ENCODE measurements at places on chromosomes 12 and 14.
A peak's percentile ranks its signal among the peaks of the same experiment; 100 is the strongest.

GRCh38 chr14:50800032-50800431 is 30.9 kb downstream of the NIN start:
- no peaks in the 10 kb centered on the region for H3K27me3 ChIP-seq
- H3K4me1 ChIP-seq: peaks cover 14% of the 10 kb centered on the region
- no peak overlapping the region for H3K4me3 ChIP-seq
- no peak for DNase-seq
- no peaks in the 10 kb centered on the region for H3K36me3 ChIP-seq

DNA sequence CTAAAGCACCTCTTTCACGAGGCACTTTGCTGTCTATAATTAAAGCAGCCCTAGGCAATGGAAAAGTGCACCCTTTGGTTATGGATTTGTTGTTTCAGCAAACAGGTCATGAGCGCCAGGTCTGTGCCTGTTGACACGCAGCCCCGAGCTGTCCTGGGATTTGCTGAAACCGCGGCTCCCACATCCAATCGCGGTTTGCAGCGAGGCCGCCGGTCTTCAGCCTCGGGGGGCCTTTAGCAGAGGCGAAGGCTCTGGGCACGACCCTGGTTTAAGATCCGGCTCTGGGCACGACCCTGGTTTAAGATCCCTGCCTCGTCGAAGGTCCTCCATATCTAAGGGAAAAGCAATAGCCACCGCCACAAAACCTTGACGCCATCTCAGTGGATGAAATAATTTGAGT is 79.2 kb downstream of the GLT1D1 start:
- no peaks in the 10 kb centered on the region for H3K4me1 ChIP-seq
- H3K27ac ChIP-seq: no peak overlapping the region
- H3K36me3 ChIP-seq: no peaks in the 10 kb centered on the region
- no peak for DNase-seq

DNA sequence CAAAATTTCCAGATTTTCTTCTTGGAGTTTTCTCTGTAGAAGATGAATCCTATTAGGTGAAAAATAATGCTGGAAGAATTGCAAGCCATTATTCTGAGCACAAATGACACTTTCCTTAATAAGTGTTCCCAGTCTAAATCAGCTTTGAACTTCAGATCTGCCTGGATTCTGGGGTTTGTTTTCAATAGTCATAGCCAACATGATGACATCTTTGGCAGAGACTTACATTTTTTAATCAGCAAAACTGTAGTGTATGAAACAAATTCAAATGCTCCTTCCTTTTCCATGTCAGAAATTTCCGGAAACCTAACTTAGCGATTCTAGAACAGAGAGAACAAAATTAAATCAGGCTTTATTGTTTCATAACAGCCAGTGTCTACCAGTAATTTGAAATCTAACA is 88.5 kb downstream of the TSPAN8 start:
- no peaks in the 10 kb centered on the region for H3K27me3 ChIP-seq
- no peak overlapping the region for H3K4me3 ChIP-seq
- no peaks in the 10 kb centered on the region for H3K36me3 ChIP-seq

DNA sequence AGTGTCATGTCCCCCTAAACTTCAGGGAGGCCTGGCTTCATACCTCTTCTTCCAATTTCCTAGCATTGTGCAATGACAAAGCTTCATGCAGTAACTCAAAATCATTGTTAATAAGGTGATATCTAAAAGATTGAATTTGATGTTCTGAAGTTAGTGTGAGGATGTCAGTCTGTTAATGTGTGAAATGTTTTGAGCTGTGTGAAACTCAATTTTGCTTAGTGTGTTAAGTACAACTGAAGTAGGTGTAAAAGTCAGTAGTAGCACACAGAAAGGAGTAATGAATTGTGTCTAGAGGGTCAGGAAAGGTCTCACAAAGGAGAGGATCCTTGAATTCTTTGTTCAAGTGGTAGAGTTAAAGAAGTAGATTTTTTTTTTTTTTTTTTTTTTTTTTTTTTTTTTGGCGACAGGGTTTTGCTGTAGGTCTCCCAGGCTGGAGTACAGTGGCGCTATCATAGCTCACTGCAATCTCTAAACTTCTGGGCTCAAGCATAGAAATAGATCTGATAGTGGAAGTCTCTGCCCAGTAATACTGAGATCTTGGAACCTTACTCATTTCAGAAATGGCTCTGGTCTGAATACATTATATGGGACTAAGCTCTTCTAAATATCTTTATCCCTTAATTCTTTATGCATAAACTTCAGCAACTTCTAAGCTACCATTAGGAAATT is 63.9 kb downstream of the FUT8 start:
- H3K27ac ChIP-seq: no peak overlapping the region
- H3K4me1 ChIP-seq: no peaks in the 10 kb centered on the region
- H3K27me3 ChIP-seq: no peaks in the 10 kb centered on the region
- DNase-seq: no peak
- no peaks in the 10 kb centered on the region for H3K36me3 ChIP-seq

DNA sequence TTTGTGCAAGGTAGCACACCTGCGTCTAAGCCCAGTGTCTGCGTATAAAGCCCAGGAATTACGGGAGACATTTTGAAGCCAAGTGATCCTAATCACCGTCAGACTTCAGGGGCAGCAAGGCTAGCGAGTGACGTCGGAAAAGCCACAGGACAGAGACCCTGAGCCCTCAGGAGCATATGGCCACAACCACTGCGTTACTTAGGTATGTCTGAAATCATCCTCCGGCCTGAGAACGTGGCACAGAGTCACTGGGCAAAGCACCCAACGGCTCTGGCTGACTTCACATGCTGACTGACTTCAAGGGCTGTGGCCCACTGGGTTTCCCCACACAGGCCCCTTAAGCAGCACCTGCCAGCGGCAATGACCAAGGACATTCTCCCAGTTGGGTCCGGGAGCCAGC is 71.5 kb downstream of the RIMBP2 start:
- no peak for DNase-seq
- H3K36me3 ChIP-seq: no peaks in the 10 kb centered on the region
- no peaks in the 10 kb centered on the region for H3K4me1 ChIP-seq
- H3K27ac ChIP-seq: no peak overlapping the region
- H3K4me3 ChIP-seq: no peak overlapping the region

- no peaks in the 10 kb centered on the region for H3K27me3 ChIP-seq
- H3K4me3 ChIP-seq: no peak overlapping the region
- no peaks in the 10 kb centered on the region for H3K4me1 ChIP-seq
- DNase-seq: no peak
These were observed 149.5 kb downstream of the SLC6A15 start for GRCh38 chr12:84763107-84763506.

DNA sequence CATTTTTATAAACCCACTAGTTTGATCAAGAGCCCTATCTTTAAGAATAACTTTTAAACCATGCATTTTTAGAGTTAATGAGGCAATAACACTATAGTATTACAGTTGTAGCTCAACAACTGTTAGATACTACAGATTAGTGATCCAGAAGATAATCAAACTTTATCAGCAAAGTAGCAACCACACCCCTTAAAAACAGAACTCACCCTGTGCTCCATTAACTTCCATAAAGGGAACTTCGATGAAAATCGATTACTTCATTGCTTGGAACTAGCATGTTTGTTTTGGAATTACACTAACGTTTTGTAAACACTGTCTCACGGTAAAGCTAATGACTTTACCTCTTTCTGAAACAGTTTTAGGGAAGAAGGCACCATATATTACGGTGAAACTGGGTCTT is 1.4 kb downstream of the SGPP1 start:
- H3K27me3 ChIP-seq: no peaks in the 10 kb centered on the region
- H3K36me3 ChIP-seq: no peaks in the 10 kb centered on the region
- peaks cover 4% of the 10 kb centered on the region for H3K4me1 ChIP-seq
- H3K27ac ChIP-seq: peak overlapping the region; percentile 86
- no peak for DNase-seq
- H3K4me3 ChIP-seq: peak overlapping the region; percentile 87

DNA sequence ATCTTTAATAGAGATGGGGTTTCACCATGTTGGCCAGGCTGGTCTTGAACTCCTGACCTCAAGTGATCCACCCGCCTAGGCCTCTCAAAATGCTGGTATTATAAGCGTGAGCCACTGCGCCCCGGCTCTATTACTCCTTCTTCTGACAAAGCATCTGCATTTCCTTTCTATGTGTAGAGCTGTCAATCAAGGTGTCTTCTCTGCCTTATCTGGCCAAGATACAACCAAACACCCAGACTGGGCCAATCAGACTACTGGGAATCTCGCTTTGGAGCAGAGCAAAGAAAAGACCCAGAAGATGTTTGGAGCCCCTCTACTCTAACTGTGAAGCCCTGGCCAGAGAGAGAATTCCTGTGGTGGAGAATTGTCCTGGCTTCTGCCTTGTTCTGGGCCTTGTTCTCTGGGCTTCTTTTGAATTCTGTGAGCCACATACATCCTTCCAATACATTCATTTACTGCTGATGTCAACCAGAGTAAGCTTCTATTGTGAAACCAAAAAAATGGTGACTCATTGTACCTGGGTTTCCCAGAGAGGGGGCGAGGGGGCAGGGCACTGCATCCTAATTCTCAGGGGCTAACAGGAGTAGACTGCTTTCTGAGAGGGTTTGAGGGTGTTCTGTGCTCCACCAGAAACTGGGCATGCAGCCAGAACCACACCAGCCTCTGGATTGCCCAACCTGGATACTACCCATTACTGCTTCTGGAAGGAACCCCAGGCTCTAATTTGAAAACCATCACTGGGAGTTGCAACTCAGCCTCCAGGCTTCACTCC is 18.8 kb upstream of the FLVCR2 start:
- no peaks in the 10 kb centered on the region for H3K36me3 ChIP-seq
- peaks cover 2% of the 10 kb centered on the region for H3K4me1 ChIP-seq
- DNase-seq: no peak
- H3K27me3 ChIP-seq: no peaks in the 10 kb centered on the region

DNA sequence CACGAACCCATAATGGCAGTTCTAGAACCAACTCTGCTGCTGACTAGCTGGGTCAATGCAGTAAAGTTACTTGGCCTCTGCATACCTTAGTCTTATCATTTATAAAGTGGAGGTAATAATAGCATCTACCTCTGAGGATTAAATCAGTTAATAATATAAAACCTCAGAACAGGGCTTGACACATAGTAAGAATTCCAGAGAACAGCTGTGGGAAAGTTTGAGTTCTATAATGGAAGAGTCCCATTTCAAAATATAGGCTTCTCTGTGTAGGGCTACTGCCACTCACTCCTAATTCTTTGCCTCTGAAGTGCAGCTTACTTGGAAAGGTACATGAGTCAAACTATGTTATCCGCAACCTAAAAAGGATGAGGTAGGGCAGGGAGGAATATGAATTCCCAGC is 269.2 kb upstream of the PRKD1 start:
- no peak for DNase-seq
- no peaks in the 10 kb centered on the region for H3K4me1 ChIP-seq
- H3K27ac ChIP-seq: no peak overlapping the region

GRCh38 chr12:130677957-130678558 is 38.0 kb downstream of the RIMBP2 start:
- no peaks in the 10 kb centered on the region for H3K27me3 ChIP-seq
- H3K36me3 ChIP-seq: no peaks in the 10 kb centered on the region
- H3K4me1 ChIP-seq: no peaks in the 10 kb centered on the region
- no peak for DNase-seq

DNA sequence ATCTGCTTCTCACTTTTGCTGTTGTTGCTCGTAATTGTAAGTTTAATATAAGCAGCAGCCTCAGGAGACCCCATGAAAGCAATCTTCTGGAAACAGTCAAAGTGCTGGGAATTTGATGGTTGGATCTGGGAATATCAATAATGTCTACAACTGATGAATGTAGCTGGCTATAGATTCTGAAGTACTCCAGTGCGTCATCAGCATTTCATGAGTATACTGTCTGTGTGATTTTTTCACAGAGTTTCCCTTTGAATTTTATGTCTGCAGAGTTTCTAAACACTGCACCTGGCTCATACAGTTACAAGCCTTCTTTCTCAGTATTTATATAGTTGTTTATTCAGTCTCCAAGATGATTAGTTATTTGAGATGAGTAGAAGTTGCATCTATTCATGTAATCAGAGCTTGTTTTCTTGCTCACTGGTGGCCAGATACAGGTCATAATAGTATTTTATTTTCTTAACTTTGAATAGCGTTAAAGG is 222.3 kb downstream of the RAD51B start:
- no peaks in the 10 kb centered on the region for H3K4me1 ChIP-seq
- no peak overlapping the region for H3K27ac ChIP-seq
- H3K36me3 ChIP-seq: no peaks in the 10 kb centered on the region
- no peak for DNase-seq
- no peaks in the 10 kb centered on the region for H3K27me3 ChIP-seq

DNA sequence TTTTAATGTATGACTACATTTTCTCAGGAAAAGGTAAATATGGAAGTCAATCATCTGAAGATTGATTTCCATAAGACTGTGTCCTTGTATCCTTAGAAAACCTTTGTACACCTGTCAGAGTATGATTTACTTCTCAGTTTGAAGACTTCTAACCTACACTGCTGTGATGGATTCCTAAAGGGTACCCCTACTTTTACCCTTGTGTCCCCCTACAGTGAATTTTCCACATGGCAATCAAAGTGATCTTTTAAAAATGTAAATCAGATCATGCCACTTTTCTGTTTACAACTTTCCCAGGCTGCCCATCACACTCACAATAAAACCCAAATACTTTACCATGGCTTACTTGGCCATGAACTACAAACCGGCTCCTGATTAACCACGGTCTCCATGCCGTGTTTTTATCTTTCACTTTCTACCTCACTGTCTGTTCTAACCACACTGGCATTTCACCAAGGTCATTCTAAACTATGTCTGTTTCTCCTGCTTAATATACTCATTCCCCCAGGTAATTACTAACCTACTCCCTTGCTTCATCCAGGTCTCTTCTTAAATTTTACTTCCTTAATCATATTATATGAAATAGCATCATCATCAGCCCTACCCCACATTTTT is 8.1 kb downstream of the DNAI7 start:
- H3K4me3 ChIP-seq: no peak overlapping the region
- no peak for DNase-seq
- no peaks in the 10 kb centered on the region for H3K4me1 ChIP-seq
- H3K27me3 ChIP-seq: no peaks in the 10 kb centered on the region
- no peak overlapping the region for H3K27ac ChIP-seq
- no peaks in the 10 kb centered on the region for H3K36me3 ChIP-seq

DNA sequence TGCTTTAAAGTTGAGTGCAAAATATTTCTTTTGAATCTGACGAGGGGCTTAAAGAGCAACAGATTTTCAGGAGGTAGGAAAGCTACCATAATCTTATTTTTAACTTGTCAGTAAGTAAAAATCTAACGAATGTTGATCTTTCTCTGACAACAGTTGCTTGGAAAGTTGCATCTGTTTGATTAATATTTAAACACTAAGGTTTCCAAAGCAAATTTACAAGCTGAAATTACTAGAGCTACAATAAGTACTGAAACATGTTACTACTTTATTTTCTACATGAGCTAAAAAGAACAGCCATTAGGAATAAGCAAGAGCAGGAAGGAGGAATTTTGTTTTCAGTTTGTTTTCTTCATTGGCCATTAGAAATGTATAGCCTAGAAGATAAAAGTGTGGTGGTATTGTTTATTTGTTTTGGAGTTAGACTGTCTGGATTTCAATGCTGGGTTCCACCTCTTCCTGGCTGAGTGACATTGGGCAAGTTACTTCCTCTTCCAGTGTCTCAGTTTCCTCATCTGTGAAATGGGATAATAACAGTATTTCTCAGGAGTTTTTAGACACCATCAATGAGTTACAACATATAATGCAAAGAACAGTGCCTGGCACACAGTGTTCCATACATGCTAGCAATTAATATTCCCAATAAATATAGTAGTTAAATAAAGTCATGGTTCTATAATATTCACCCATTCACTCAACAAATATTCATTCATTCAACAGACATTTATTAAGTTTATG is 87.9 kb upstream of the FLRT2 start:
- H3K4me1 ChIP-seq: peaks cover 3% of the 10 kb centered on the region
- H3K36me3 ChIP-seq: no peaks in the 10 kb centered on the region
- no peak for DNase-seq
- no peak overlapping the region for H3K27ac ChIP-seq
- no peaks in the 10 kb centered on the region for H3K27me3 ChIP-seq
- H3K4me3 ChIP-seq: no peak overlapping the region

Data from heart left ventricle (tissue), 16 donors.